ENCODE measurements at places on chromosomes 11 and 22.

GRCh38 chr22:48738204-48738980 lies 1089.3 kb downstream of the BRD1 start:
- H3K27me3 ChIP-seq: no peaks in the 10 kb centered on the region
- no peaks in the 10 kb centered on the region for H3K4me1 ChIP-seq
- no peak for DNase-seq

GRCh38 chr11:65506772-65507505 lies 8.1 kb downstream of the MALAT1 start:
- H3K27ac ChIP-seq: peak overlapping the region; percentile 97
- H3K4me1 ChIP-seq: no peaks in the 10 kb centered on the region
- no peaks in the 10 kb centered on the region for H3K36me3 ChIP-seq
- no peak for DNase-seq

- DNase-seq: no peak
- no peaks in the 10 kb centered on the region for H3K4me1 ChIP-seq
- no peaks in the 10 kb centered on the region for H3K27me3 ChIP-seq
- no peak overlapping the region for H3K4me3 ChIP-seq
- H3K27ac ChIP-seq: no peak overlapping the region
Observed at GRCh38 chr22:45823336-45823735, 151.7 kb downstream of the ATXN10 start.

GRCh38 chr11:64670975-64671374 lies 52.0 kb downstream of the NRXN2 start:
- no peak overlapping the region for H3K27ac ChIP-seq
- no peaks in the 10 kb centered on the region for H3K36me3 ChIP-seq
- no peak for DNase-seq
- H3K4me1 ChIP-seq: no peaks in the 10 kb centered on the region
- no peak overlapping the region for H3K4me3 ChIP-seq

GRCh38 chr11:26193694-26194365 lies 138.1 kb upstream of the ANO3 start:
- H3K27ac ChIP-seq: no peak overlapping the region
- H3K27me3 ChIP-seq: no peaks in the 10 kb centered on the region
- no peaks in the 10 kb centered on the region for H3K36me3 ChIP-seq
- no peak for DNase-seq

DNA sequence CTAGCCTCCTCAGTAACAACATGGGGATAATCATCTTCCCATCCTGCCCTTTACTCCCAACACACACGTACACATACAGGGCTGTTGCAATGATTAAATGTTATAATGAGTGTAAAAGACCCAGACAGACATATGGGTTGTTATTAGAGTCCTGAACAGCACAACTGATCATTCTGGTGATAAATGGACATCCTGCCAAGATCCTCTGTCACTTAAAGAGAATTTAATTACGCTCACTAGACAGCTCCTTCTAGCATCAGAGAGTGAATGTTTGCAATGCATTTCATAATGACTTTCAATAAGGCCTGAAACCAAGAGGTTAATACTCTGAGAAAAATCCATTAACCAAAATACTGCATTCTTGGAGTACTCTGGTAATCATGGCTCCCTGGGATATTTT lies 115.8 kb downstream of the KCNC1 start:
- H3K27me3 ChIP-seq: no peaks in the 10 kb centered on the region
- no peak overlapping the region for H3K27ac ChIP-seq
- DNase-seq: no peak
- no peaks in the 10 kb centered on the region for H3K4me1 ChIP-seq

- no peaks in the 10 kb centered on the region for H3K4me1 ChIP-seq
- no peak for DNase-seq
- H3K27me3 ChIP-seq: no peaks in the 10 kb centered on the region
- H3K4me3 ChIP-seq: no peak overlapping the region
Observed at GRCh38 chr11:86702220-86702983, 30.0 kb upstream of the ME3 start.

- no peaks in the 10 kb centered on the region for H3K36me3 ChIP-seq
- DNase-seq: no peak
- H3K4me3 ChIP-seq: no peak overlapping the region
Observed at GRCh38 chr11:80505771-80506170, 1064.9 kb upstream of the TENM4 start.

- no peaks in the 10 kb centered on the region for H3K27me3 ChIP-seq
- H3K27ac ChIP-seq: no peak overlapping the region
- no peaks in the 10 kb centered on the region for H3K36me3 ChIP-seq
- no peaks in the 10 kb centered on the region for H3K4me1 ChIP-seq
- no peak overlapping the region for H3K4me3 ChIP-seq
Observed at GRCh38 chr11:2912498-2912897, 16.7 kb downstream of the PHLDA2 start.

DNA sequence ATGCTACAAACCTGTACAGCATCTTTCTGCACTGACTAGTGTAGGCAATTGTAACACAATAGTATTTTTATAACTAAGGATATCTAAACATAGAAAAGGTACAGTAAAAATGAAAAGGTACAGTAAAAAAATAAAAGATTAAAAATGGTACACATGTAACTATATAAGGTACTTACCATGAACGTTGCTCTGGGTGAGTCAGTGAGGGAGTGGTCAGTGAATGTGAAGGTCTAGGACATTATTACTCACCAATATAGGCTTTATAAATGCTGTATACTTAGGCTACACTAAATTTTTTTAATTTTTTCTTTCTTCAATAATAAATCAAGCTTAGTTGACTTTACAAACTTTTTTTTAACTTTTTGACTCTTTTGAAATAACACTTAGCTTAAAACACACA lies 59.9 kb downstream of the EIF3M start:
- no peaks in the 10 kb centered on the region for H3K36me3 ChIP-seq
- DNase-seq: no peak
- H3K27me3 ChIP-seq: no peaks in the 10 kb centered on the region
- H3K4me3 ChIP-seq: no peak overlapping the region
- H3K4me1 ChIP-seq: no peaks in the 10 kb centered on the region
- no peak overlapping the region for H3K27ac ChIP-seq

- no peaks in the 10 kb centered on the region for H3K27me3 ChIP-seq
- H3K4me3 ChIP-seq: no peak overlapping the region
- H3K27ac ChIP-seq: no peak overlapping the region
- no peaks in the 10 kb centered on the region for H3K36me3 ChIP-seq
- no peaks in the 10 kb centered on the region for H3K4me1 ChIP-seq
- DNase-seq: no peak
Observed at GRCh38 chr11:34298871-34299270, 58.9 kb downstream of the ABTB2 start.

- no peaks in the 10 kb centered on the region for H3K36me3 ChIP-seq
- no peaks in the 10 kb centered on the region for H3K4me1 ChIP-seq
- no peak for DNase-seq
- H3K4me3 ChIP-seq: no peak overlapping the region
- no peaks in the 10 kb centered on the region for H3K27me3 ChIP-seq
- no peak overlapping the region for H3K27ac ChIP-seq
Observed at GRCh38 chr11:74896311-74896710, 52.6 kb downstream of the XRRA1 start.

DNA sequence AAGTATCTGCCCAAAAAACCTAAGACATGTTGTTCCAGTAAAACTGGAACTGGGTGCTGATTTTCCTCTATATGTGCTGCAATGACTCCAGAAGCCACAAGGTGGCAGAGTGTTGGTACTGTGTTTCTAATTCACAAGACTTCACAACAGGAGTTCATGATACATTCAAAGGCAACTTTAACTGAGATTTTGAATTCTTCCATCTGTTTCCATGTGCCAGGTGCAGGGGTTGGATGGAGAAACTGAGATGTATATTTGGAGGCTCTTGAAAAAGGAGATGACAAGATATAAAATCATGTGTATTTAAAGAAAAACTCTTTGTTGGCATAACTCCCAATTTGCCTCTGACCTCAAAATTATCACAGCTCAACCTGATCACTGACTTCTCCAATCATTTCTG lies 1098.6 kb upstream of the CCDC90B start:
- H3K4me3 ChIP-seq: no peak overlapping the region
- DNase-seq: peak; percentile 17
- no peaks in the 10 kb centered on the region for H3K36me3 ChIP-seq
- H3K4me1 ChIP-seq: no peaks in the 10 kb centered on the region
- H3K27me3 ChIP-seq: no peaks in the 10 kb centered on the region
